ENCODE measurements at places on chromosomes 1 and 21.
A peak's percentile ranks its signal among the peaks of the same experiment; 100 is the strongest.

DNA sequence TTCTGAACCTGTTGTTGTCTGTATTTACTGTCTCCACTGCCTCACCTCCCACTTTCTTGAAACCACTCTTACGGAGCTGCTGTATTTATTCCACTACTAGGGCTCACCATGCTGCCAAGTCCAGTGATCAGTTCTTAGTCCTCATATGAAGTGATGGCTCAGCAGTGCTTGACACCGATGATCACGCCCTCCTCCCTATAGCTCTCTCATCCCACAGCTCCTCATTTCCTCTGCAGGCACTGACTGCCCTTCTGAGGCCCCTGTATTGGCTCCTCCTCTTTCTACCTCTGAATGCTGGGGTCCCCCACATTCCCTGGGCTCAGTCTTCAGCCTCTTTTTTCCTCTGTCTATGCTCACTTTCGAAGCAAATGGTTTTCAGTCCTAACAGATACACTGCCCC, 3.4 kb downstream of the CLCA1 start:
- no peak for DNase-seq

GRCh38 chr1:82323144-82323841, 522.6 kb downstream of the ADGRL2 start:
- DNase-seq: no peak

DNA sequence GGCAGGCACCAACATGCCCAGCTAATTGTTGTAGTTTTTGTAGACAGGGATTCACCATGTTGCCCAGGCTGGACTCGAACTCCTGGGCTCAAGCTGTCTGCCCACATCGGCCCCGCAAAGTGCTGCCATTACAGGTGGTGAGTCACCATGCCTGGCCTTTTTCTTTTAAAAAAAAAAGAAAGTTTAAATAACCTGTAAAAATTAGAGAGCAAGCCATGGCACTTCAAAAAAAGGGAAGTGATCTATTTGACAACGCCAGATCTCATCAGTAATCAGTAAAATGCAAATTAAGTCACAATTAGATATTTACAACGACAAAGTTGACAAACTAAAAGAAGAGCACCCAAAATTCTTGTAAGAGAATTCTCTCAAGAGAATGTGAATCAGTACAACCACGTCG, 2.9 kb upstream of the RBBP5 start:
- no peak for DNase-seq

- peak; percentile 58 for DNase-seq
Measured at GRCh38 chr1:183472488-183473216, at the start of gene SMG7. SMG7 (plus strand) TSS chr1:183472499; CDS start chr1:183472621, 122 bp downstream.

GRCh38 chr1:173444757-173445156, 32.4 kb upstream of the PRDX6 start:
- no peak for DNase-seq

- peak; percentile 44 for DNase-seq
Measured at GRCh38 chr1:6688001-6688400, 13.6 kb downstream of the DNAJC11 start.

DNA sequence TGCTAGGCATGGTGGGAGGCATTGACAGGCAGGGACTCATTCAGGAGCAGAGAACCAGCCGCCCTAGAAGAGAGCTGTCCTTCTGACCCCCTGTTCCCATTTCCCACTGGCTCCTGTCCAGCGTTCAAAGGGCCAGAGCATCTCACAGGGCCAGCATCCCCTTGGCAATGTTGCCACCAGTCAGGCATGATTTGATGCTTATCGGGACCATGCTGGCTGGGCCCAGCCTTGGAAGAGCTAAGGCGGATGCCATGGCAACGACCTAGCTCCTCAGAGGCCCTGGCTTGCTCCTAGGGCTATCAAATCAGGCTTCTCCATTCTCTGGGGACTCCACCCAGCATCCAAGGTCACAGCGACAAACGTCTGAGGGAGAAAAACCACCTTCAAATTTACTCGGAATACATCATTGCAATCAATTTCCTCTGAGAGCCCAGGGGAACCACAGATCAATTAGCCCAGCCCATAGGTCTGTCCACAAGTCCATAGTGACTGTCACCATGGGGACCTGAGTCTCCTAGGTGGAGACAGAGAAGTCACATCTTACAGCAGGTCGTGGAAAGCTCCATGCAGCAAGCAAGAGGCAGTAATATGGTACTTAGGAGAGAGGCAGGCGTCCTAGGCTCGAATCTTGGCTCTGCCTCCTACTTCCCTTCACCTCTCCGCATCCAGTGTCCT, 14.1 kb upstream of the VWA5B1 start:
- no peak for DNase-seq

DNA sequence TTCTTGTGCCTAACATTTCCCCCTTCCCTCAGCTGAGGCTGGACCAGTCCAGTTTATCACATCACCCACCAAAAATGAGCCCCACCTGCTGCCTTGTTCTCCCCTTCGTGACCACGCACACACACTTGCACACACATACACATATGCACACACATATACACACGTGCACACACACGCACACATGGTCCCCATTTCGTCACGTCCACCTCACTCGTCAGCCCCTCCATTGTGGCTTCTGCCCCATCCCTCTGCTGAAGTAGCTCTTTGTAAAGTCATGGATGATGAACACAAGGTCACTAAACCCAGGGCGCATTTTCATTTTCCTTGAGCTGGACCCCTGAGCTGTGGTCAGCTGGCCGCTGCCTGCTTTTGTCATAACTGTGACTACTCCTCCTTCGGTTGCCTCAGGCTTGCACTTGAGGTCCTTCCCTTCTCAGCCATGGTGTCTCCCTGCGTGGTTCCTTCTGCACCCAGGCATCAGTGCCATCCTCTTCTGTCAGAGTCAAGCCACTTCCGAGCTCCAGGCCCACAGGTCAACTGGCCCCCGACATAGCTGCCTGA, 93.8 kb downstream of the SYT2 start:
- no peak for DNase-seq

- DNase-seq: peak; percentile 19
Measured at GRCh38 chr21:33811167-33812010, 104.2 kb downstream of the ATP5PO start.

GRCh38 chr1:85952460-85952859, 204.1 kb downstream of the COL24A1 start:
- no peak for DNase-seq

GRCh38 chr1:2068951-2069350, 18.7 kb downstream of the PRKCZ start:
- no peak for DNase-seq

- peak; percentile 51 for DNase-seq
Measured at GRCh38 chr1:19750101-19750881, 49.4 kb downstream of the TMCO4 start.

- DNase-seq: no peak
Measured at GRCh38 chr21:41189150-41189745, 21.3 kb downstream of the BACE2 start.

All from GM03348 (cell line).